SW480 (cell line): ENCODE measurements at places on chromosomes 4 and X.
A peak's percentile ranks its signal among the peaks of the same experiment; 100 is the strongest.

- DNase-seq = no peak
Observed at GRCh38 chrX:3659761-3660160, 53.7 kb downstream of the PRKX start.

GRCh38 chr4:89365776-89366175 is 58.2 kb upstream of the GPRIN3 start:
- no peak for DNase-seq

GRCh38 chr4:139142980-139143379 is 34.0 kb downstream of the ELF2 start:
- DNase-seq = no peak

DNA sequence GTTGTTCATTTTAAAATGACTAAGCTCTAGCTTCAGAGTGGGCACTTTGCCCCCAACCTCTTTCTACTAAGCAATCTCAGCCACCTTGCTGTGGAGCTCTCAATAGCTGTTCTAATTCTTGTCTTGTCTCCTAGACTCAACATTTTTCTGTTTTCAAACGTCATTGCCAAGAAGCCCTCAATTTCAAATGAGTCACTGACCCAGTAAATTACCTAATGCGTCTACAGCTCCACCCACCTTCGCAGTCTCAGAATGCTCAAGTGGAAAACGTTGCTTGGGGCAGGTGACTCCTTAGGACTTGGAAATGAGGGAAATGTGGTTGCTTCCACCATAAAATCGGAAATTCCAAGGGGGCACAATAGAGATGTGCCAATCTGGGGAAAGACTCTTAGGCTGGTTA is 59.0 kb downstream of the ING2 start:
- DNase-seq = no peak

DNA sequence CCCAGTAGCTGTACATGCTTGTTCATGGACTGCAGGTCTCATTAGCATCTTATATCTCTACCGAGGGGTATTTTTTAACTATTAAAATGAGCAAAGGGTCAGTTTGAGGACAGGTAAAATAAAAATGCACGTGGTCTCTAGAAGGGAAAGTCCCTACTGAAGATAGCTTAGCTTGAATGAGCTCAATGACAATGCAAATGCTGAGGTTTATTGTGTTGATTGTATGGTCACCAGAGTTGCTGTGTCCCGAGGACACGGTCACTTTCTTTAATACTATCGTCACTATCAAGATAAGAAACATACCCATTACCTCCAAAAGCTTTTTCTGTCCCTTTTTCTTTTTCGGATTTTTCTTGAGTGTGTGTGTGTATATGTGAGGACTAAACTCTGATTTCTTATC is 250.5 kb upstream of the PRKX start:
- no peak for DNase-seq

DNA sequence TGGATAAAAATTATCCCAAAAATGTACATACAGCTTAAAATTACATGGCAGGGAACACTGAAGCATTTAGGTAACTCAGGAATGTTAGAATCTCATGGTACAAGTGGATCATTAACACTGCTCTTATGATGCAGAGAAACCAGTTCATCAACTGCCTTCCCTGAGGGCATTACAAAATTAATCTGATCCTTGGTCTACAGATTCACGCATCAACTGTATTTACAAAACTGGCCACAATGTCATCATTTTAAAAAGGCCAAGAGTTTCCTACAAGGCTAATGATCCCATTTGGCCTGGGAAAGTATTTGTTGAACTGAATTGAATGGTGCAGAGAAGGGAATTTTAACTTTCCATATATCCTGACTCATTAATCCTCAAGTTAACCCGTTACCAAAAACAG is 84.6 kb downstream of the TSPAN5 start:
- no peak for DNase-seq

GRCh38 chrX:118823263-118824172 is at the start of gene ZCCHC12:
Gene ZCCHC12, plus strand, starts transcription at chrX:118823824. Its CDS starts 1,421 bp downstream, at chrX:118825245.
- DNase-seq = peak; percentile 58

DNA sequence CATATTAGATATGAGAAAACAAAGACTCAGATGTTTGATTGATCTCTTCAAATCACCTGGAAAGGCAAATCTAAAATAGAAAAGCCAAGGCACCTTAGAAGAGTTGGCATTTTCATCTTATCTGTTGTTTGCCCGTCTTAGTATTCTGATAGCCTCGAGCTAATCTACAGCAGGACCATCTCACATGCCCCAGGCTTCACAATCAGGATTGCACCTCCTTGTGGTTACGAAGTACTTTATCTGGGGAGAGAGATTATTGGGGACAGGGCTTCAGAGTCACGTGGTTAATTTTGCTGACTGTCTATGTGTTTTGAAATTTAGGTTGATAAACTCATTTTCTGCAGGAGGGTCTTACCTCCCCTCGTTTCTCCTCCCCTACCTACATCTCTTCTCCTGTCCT is 313.1 kb upstream of the ANXA10 start:
- no peak for DNase-seq

DNA sequence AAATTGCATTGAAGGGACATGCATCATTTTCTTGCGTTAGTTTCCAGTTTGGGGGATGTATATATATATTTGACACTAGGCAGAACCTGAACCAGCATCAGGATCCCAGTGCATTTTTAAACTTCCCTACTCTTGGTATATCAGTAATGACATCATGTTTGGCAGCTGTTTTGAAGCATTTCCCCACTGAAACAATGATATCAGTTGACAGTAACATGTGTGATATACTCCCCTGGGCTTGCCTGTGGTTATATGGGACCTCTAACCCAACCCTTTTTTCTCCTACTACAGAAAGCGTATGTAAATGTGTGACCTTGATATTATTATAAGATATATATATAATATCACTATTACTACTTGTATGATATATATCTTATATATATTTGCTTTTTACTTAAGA is 225.9 kb upstream of the CASK start:
- DNase-seq = no peak

DNA sequence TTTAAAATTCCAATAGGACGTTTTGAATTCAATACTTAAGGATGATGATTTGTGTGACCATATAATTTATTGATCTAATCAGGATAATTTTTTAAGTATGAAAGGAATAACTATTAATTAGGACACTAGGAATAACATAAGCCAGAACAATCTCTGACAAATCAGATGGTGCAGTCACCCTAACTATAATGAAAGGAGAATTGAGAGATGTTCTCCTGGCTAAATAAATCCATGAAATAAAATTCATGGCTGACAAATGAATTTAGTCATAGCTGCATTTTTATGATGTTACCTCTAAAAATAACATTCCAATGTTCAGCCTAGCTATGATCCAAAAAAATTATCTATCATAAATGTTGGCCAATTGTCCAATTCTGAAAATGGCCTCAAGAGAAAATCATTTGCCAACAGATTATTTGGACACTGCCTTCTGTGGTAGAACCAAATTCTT is 190.6 kb upstream of the NEIL3 start:
- DNase-seq = no peak

DNA sequence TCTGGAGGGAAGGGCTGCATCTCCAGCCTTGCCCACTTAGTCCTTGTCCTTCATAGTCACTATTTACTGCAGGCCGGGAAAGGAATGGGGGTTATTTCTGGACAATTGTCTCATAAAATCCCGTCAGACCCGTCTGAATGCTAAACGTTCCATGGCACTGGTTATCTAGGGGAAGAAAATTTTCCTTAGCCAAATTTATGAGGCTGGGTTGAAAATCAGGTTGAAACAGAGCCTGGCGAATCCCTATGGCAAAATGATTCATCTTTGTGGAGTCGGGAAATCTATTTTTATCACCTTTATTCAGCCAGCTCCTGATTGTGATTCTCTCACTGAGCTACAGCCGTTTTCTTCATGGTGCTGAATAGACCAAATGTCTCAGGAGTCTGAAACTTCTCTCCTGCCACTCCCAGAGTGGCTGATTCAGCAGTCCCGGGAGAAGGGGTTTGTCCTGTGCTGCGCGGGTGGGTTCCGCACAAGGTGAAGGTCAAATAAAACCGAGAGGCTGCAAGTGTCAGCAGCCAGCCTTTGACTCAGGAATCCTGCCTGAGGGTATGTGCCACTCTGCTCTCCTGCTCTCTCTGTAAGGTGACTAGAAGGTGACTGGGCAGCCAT is 1.0 kb downstream of the LIMCH1 start:
- DNase-seq = no peak

GRCh38 chr4:89992744-89993143 is 98.1 kb downstream of the MMRN1 start:
- DNase-seq = no peak

- DNase-seq = peak; percentile 9
Observed at GRCh38 chrX:17788439-17788838, 51.1 kb downstream of the SCML1 start.

GRCh38 chr4:120158046-120158445 is 91.4 kb upstream of the MAD2L1 start:
- no peak for DNase-seq

DNA sequence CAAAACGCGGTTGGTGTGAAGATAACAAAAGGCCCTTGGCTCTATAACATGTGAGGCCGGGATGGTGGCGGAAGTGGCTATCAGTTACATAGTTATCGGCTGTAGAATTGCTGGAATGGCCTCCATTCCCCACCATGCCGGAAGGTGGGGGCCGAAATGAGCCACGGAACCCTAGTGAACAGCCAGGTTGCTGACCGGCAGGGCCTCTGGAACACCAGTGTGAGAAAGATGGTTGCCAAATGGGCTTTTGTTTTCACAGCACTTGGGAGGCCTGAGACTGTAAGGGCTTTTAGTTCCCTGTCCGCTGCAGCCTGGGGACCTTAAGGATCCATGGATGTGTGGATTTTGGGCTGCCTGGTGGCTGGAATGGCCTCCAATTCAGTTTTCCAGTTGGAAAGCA is 23.3 kb upstream of the ARX start:
- no peak for DNase-seq

- DNase-seq = peak; percentile 97
Observed at GRCh38 chrX:134885336-134886001, 105.3 kb upstream of the SMIM10 start.

GRCh38 chrX:53990171-53990570 is 54.1 kb downstream of the PHF8 start:
- DNase-seq = no peak

GRCh38 chrX:148681605-148682004 is 181.2 kb downstream of the AFF2 start:
- DNase-seq = no peak

GRCh38 chrX:135931644-135932487 is 38.4 kb downstream of the SAGE1 start:
- DNase-seq = peak; percentile 48

DNA sequence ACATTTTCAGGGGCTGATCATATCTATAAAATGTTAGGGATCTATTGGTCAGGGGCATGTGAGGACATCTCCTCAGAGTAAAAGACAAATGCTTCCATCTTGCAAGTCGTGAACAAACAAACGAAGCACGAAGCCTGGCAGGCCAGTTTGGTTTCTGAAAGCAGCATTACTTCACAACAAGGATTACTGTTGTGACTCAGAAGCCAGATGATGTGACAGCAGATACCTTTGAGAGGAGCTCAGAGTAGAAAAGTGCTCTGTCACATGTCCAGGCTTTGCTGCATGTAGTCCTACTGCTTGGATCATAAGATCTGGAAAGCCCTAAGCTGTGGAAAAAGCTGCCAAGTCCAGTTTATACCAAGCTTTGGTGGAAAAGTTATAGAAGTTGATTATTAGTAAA is 1827.2 kb downstream of the ARAP2 start:
- DNase-seq = no peak

GRCh38 chr4:112889619-112890527 is 159.6 kb upstream of the ANK2 start:
- DNase-seq = no peak

- DNase-seq = no peak
Observed at GRCh38 chr4:138407329-138407728, 165.2 kb upstream of the SLC7A11 start.

- DNase-seq = no peak
Observed at GRCh38 chr4:7328162-7328912, 106.4 kb downstream of the PSAPL1 start.

- peak; percentile 92 for DNase-seq
Observed at GRCh38 chr4:185504098-185505047, 30.9 kb downstream of the PDLIM3 start.

DNA sequence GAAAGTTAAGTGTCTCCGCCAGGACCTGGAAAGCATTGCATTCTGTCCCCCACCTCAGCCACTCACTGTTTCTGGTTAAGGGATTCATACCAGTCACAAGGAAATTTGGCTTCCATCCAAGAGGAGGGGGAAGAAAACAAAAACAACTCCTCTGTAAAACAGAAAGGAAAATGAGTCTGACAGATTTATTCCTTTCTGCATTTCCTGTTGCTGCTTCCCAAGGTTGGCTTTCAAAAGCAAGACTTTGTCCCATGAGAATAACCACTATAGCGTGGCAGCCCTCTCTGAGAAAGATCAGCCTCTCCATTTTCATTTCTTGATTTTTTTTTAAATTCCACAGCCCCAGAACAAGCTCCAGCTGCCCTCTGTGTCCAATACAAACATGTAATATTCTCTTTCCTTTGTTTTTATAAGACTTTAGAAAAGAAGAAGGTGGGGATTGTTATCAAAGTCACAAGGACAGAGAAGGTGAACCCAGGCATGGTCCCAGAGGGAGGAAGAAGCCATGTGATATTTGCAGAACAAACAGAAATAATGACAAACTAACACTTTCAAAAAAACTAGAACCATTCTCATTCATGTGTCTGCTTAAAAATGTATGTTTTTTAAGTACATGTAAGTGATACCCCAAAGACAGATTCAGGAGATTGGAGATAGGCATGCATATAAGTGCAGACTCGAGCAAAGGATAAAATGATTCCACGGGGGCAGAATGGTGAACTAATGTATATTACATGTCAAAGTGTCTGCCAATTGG is 90.7 kb upstream of the DCLK2 start:
- no peak for DNase-seq

- no peak for DNase-seq
Observed at GRCh38 chrX:19358521-19358920, 14.8 kb downstream of the PDHA1 start.

DNA sequence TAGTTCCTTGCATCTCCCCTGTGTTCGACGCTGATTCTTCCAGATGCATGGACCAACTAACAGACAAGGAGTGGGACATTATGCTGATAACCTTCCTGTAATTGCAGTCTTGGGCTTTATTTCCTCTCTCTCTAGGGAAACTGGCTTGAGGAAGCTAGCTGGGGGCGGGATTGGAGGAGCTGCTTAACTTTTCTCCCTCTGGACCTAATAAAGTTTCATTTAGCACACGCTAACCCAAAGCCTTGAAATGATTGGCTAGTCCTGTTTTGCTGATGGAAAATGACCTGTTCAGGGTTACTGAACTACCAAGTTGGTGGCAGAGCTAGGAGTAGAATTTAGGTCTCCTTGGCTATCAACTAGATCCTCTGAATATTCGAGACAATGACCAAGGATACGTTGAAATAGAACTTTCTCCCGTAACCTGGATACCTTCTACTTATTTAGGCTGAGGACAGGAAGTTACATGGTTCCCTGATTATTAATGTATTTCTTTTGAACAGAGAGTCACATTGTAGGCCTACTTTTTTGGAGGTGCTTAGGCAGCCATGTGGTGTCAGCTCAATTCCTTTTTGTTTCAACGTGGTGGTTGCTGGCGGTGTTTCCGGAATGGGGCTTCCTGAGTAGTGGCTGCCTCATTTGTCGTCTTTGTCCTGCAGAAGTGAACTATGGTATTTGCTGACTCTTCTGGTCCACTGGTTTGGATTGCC is 2.0 kb downstream of the PGK1 start:
- DNase-seq = no peak

GRCh38 chr4:161767116-161767515 is 396.7 kb downstream of the FSTL5 start:
- no peak for DNase-seq
